ENCODE measurements at places on chromosomes 5 and 9.

DNA sequence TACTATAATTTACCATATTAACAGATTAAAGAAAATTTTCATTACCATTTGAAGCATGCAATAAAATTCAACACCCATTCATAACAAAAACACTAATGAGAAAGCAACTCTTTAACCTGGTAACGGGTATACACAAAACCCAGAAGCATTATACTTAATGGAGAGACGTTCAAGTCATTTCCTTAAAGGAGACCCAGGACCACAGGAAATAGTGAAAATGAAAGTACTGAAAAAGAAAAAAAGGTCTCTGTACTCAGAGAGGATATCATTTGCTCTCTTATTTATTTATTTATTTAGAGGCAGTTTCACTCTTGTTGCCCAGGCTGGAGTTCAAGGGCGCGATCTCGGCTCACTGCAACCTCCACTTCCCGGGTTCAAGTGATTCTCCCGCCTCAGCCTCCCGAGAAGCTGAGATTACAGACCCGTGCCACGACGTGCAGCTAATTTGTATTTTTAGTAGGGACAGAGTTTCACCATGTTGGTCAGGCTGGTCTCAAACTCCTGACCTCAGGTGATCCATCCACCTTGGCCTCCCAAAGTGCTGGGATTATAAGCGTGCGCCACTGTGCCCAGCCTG, 61.6 kb downstream of the SETX start:
- no peak for DNase-seq

- DNase-seq, result no peak
Observed at GRCh38 chr5:159820692-159821091, 95.6 kb upstream of the ADRA1B start.

DNA sequence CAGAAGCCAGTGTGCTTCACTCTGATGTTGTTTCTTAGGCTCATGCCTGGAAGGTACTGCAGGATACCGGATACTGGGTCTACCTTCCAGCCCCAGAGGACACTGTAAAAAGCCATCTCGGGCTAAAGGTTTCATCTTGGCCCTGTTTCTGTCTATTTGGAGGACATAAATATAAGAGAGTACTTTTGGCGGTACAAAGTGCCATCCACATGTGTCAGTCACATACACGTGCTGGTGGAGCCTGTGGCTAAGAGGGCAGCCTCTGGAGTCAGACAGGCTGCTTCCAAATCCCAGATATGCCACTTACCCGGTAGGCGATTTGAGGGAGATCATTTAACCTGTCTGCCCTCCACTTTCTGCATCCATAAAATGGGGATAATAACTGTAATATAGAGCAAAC, 160.4 kb downstream of the NR3C1 start:
- DNase-seq, result no peak

- DNase-seq, result no peak
Observed at GRCh38 chr5:116892993-116893392, 318.4 kb upstream of the SEMA6A start.

DNA sequence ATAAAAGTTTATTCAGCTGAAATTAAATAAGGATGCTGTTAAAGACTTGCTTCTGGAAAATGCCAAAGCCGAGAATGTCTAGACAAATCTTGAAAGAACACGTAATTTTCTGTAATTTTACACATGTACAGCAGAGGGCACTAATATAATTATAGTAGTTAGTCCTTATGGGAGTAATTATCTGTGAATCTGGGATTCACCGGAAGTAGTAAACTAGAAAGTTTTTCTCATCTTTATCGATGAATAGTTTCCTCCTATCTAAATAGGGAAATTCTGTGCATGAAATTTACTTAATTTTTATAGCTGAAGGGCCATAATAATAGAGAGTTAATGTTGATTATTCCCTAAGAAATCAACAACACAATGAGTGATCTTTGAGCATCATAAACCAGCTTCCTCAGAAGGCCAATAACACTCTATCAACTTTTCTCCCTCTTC, 18.4 kb upstream of the CNTLN start:
- DNase-seq, result no peak

DNA sequence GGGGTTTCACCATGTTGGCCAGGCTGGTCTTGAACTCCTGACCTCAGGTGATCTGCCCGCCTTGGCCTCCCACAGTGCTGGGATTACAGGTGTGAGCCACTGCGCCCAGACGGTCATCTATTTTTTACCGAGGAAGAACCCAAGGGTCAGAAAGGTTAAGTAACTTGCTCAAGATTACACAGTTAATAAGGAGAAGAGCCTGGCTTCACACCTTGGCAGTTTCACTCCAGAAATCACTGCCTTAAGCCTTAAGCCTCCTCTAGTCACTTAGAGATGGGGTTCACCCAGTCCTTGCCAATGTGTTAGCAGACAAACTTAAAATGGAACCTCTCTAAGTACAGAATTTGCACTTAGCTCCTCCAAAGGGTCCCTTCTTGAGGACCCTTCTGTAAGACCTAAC, 116.3 kb downstream of the PTTG1 start:
- DNase-seq, result no peak

Measured in right hindlimb (tissue), 1 donor.